Ammon's horn (tissue), 1 donor: ENCODE measurements at places on chromosomes 1 and 21.
A peak's percentile ranks its signal among the peaks of the same experiment; 100 is the strongest.

GRCh38 chr1:89271341-89272015 lies 1.2 kb downstream of the GBP5 start:
- no peak for DNase-seq

DNA sequence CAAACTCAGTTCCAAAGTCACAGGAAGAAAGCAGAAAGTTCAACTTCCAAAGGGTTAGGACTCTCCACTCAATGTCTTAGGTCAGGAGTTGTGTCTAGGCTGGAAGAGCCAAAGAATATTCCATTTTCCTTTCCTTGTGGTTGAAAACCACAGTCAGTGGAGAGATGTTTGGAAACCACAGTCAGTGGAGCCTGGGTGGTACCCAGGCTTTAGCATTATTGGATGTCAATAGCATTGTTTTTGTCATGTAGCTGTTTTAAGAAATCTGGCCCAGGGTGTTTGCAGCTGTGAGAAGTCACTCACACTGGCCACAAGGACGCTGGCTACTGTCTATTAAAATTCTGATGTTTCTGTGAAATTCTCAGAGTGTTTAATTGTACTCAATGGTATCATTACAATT lies 11.7 kb downstream of the ATF3 start:
- no peak for DNase-seq

GRCh38 chr1:205977402-205978014 lies 25.7 kb downstream of the RAB7B start:
- peak; percentile 96 for DNase-seq

- no peak for DNase-seq
Measured at GRCh38 chr1:203089651-203090045, 3.8 kb upstream of the MYOG start.

GRCh38 chr21:25359724-25360123 lies 247.6 kb downstream of the MRPL39 start:
- no peak for DNase-seq

DNA sequence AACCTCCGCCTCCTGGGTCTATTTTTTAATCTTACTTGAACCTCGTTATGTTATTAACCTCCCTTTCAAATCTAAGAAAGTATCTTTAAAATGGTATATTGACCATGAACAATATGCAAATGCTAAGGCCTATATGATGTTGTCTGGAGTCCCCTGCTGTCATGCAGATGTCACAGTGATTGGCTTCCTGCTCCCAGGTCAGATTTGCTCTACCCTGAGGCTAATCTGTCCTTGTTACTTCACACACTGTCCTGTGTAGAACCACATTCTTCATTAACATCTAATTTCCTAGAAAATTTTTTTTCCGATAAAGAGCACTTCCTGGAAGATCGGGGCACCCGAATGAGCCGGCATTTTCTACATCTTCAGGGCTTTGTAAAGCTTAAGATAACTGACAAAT lies 306.6 kb downstream of the MRPL39 start:
- no peak for DNase-seq

GRCh38 chr1:95730986-95731385 lies 497.0 kb downstream of the RWDD3 start:
- DNase-seq = no peak

DNA sequence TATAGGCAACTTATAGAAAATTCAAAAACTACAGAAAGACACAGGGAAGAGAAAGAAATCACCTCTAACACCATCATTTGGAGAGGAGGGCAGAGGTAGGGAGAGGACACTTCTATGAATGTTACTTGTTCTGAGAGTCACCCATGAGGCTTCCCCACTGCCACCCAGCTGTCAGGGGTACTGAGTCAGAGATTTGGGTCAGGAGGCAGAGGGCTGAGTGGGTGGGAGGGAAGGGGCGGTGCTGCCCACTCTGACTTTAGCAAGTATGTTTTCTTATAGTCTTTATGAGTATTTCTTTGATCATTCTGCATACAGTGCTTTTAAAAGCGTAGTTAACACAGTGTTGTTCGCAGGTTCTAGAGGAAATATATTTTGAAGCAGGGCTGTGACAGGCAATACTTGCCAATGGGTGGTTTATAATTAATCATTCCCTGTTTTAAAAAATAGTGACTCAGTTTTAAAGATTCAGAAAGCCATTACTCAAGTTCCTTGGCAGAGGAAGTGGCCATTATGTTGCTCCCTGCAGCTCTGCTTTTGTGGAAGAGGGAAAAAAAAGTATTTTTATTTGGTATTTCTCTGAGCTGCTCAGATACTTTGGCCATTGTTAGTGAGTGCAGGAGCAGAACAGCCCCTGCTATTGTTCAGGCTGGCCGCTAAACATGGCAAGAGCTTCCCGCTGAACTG lies 18.3 kb downstream of the IL6R start:
- peak; percentile 78 for DNase-seq

GRCh38 chr1:241635556-241636152 lies 4.5 kb downstream of the CHML start:
- DNase-seq = no peak

- no peak for DNase-seq
Measured at GRCh38 chr1:199665371-199665770, 362.1 kb upstream of the NR5A2 start.
